Endothelial cell of coronary artery (primary cell): ENCODE measurements at places on chromosomes 11 and 22. TPM values are rescaled to one million over a fixed set of nuclear protein-coding genes. Genes with fewer than 3 reads are reported as not detected.

Gene TRIM6
- 0.81 and 1.2 TPM in 2 replicates for total RNA-seq

Gene LRRC56
- total RNA-seq: 0.27 and 0.47 TPM in 2 replicates

Gene TYR
- not detected in 2 replicates for total RNA-seq

Gene B4GALNT4
- 2.5 and 4.6 TPM in 2 replicates for total RNA-seq

Gene ARSA
- total RNA-seq: 9.1 and 10.2 TPM in 2 replicates

Gene OR5M11
- total RNA-seq: not detected in 2 replicates

Gene ZBTB16
- 8.4 and 28.0 TPM in 2 replicates for total RNA-seq

Gene CYB5R2
- total RNA-seq: 0.90 and 1.0 TPM in 2 replicates

Gene OR4D5
- total RNA-seq: not detected in 2 replicates

Gene UBQLNL
- total RNA-seq: under 0.01 TPM in 1 of 2 replicates, not detected in the other

Gene CASP5
- 0.09 TPM in 1 of 2 replicates, not detected in the other for total RNA-seq

Gene GDPD4
- total RNA-seq: not detected in 2 replicates

Gene RFPL2
- total RNA-seq: not detected in 2 replicates

Gene BRD1
- total RNA-seq: 20.6 and 29.0 TPM in 2 replicates

Gene GGA1
- total RNA-seq: 29.3 and 44.0 TPM in 2 replicates

Gene BLID
- total RNA-seq: 1.6 and 10.0 TPM in 2 replicates

Gene C11orf97
- not detected in 2 replicates for total RNA-seq

Gene NFRKB
- 14.5 and 17.6 TPM in 2 replicates for total RNA-seq

Gene MEN1
- 15.1 and 19.8 TPM in 2 replicates for total RNA-seq

Gene CDC42EP2
- total RNA-seq: 17.4 and 19.1 TPM in 2 replicates

Gene C11orf21
- total RNA-seq: not detected in 2 replicates

Gene HTR3B
- not detected in 2 replicates for total RNA-seq

Gene GPR137
- total RNA-seq: 6.7 and 10.8 TPM in 2 replicates
